ENCODE measurements at places on chromosomes 12 and 14.
A peak's percentile ranks its signal among the peaks of the same experiment; 100 is the strongest.

DNA sequence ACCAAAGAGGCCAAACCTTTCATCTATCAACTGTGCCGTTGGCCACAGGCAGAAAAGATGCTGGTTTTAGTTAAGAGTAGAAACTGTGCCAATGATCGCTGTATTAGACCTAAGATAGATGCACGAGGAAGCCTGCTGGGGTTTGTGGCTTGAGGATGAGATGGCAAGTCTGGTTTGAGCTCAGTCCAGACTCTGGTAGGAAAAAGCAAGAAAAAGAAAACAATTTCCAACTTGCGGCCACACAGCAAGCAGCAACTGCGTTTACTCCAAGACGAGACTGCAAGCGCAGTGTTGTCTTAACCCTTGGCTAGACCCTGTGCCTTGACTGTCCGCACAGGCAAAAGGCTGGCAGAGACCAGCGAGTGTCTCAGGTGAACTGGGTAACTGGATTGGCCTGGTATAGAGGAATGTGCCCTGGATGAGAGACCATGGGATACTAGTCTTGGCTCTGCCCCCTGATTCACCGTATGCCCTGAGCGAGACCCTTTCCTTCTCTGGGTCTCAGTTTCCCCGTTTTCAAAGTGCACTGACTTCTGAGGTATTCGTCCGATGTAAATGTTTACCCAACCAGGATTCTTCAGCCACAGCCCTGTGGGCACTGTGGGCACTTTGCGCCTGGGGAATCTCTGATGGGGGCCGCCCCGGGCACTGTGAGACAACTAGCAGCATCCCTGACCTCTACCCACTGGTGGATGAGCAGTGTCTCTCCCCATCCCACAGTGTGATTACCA lies 113.4 kb downstream of the DICER1 start:
- no peak for DNase-seq

DNA sequence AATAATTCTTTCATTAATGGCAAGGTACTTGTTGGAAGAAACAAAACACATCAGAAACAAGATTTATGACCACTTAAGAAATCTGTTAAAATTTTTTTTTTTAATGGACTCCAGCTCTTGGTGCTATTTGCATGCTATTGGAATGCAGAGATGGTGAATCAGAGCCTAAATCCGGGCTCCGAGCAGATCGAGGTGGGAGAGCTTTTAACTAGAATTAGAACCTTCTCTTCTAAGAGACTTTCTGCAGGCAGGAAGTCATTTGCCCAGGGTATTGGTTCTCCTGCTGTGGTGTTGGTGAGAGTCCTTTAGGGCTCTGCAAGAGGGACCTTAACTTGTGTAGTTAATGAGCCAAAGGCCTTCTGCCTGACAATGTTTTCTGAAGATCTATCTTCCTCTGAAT lies 419.4 kb downstream of the SNAPC1 start:
- DNase-seq = no peak

DNA sequence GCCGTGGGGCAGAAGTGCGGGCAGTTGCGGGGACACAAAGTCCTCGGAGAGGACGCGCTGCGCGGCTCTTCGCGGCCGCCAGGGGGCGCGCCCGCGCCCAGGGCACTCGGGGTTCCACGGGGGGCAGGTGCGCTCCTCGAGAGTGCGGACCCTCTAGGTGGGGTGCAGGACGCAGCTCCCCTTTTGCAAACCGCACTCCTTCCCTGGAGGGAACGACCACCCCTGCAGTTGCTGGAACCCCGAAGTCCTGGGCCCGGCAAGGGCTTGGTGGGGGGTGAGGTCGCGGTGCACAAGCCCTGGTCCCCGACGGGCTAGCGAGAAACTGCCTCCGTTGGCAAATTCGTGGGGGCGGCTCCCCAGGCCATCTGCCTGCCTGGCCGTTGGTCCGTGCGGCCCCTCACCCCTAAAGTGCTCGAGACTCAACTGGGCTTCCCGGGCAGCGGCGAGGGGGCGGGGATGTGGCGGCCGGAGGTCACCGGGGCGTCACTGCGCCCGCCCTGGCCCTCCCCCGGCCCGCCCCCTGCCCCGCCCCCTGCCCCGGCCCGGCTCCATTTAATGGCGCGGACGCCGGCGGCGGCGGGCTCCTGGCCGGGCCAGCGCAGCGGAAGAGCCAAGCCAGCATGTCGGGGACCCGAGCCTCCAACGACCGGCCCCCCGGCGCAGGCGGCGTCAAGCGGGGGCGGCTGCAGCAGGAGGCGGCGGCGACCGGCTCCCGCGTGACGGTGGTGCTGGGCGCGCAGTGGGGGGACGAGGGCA lies at the start of gene ADSS1:
Gene ADSS1, plus strand, starts transcription at position 579 of the 756 bp plus-strand sequence. Its CDS starts 42 bp downstream, at position 621.
- DNase-seq = peak; percentile 72

GRCh38 chr14:75229661-75230139 lies 48.9 kb upstream of the FOS start:
- no peak for DNase-seq

DNA sequence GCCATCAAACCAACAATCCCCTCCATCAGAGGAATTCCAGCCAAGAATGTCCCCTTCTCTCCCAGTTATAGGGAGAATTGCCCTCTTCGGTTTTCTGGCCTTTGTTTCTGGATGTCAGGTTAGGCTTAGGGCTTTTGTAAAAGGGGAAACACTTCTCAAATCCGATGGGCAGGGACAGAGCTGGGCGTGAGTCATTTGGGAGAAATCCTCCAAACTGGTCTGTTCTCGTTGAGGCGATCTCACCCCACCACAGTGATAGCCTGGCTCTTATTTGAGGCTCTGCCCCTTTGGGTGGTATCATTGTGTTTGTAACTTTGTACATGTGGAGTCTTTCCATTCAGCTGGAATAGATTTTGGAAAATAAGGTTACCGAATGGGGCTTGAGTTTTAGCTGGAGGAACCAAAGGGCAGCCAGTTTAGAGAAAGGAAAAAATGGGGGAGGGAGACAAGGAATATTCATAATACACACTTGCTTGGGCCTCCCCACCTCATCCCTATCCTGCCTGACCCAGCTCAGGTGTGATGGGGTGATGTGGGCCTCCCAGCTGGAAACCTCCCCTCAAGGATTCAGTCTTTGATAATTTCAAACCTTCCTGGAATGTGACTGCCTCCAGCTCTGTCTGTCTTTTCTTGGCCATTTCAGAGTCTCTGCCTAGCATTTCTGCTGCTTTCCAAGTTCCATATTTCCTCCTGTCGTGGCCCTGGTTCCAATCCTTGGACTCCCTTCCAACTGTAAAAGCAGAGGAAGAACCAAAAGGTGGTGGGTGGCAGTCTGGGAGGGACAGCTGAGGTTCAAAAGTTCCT lies 7.5 kb downstream of the HOXC4 start:
- no peak for DNase-seq

DNA sequence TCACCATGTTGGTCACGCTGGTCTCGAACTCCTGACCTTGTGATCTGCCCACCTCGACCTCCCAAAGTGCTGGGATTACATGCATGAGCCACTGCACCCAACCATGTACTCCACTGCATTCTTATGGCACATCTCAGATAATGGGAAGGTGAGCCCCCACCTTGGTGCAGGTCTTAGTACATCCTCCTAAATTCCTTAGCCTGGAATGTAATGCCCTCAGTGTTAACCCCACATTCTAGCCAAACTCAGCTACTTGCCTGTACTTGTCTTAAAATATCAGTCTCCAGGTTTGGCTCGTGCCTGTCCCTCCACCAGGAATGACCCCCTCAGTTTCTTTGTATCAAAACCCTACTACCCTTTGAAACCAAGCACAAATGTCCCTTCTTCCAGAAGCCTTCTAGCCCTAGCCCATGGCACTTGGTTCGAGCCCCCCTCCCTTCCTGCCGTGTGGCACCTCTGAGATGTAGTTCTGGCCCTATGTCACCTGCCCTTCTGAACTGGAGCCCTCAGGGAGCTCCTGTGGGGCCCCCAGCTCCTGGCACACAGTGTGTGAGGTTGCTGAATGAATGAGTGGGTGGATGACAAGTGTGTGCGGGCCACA lies 8.4 kb downstream of the KCNH3 start:
- no peak for DNase-seq

GRCh38 chr14:98900798-98901197 lies 371.2 kb downstream of the BCL11B start:
- no peak for DNase-seq

DNA sequence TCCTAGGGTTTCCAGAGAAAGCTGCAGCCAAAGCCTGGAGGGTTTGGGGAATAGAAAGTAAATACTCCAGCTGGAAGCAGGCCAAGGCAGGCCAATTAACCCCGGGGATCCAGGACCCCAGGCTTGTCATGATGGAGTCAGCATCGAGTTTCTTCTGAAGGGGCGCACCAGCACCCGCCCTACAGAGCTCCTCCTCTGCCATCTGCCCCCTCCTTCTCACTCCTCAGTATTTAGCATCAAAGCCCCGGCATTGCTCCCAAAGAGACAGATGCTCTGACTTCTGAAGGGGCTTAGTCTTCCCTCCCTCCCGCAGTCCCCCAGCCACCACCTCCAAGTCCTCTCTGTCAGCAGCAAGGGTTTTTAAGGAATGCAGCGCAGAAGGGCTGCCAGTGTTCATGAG lies 285.1 kb upstream of the NOS1 start:
- DNase-seq = peak; percentile 8

Data from Ammon's horn (tissue), 1 donor.